ENCODE measurements at places on chromosomes 3 and 15.

DNA sequence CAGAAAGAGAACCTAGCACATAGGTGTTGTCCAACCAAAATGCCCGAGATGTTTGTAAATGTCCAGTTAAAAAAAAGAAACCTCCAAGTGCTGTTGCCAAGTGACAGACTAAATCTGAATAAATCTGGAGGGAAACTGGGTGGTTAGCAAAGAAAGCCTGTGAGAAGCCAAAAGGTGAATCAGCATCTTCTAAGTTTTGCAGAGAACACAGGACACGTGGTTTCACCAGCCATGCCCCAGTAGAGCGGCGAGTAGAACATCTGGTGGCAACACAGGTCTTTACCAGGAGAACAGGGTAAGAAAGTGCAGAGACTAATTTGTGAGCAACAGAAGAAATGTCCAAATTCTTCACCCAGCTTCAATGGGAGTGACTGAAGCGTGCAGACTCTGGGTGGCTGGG, 986.0 kb downstream of the ROBO2 start:
- DNase-seq: no peak

DNA sequence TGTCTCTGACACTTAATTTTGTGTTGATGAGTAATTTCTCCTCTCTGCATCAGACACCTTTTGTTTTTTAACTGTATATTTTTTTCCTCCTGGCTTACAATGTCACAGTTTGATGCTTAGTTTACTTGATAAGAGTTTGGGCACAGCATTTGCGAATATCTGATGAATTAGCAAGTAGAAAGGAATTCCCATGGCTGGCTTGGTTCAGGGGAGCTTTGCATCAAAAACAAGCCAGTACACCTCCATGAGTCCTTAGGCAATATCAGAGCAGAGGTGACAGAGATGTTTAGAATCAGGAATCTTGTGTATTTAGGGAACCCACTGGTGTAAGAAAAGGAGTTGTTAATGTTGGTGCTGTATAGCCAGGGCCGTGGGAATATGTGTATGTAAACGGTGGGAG, 9.3 kb downstream of the ARHGEF26 start:
- no peak for DNase-seq

GRCh38 chr3:25748189-25748588, 35.1 kb downstream of the NGLY1 start:
- DNase-seq: no peak

- no peak for DNase-seq
Observed at GRCh38 chr15:31272558-31273257, 53.9 kb upstream of the KLF13 start.

- no peak for DNase-seq
Observed at GRCh38 chr15:39885099-39885777, 34.8 kb downstream of the GPR176 start.

Data from A673 (cell line).